ENCODE measurements at places on chromosomes 3 and 15. TPM values are rescaled to one million over a fixed set of nuclear protein-coding genes. Genes with fewer than 3 reads are reported as not detected.

Gene GUCA1C
- 8.3 TPM for total RNA-seq

Gene NUP210
- 1.7 TPM for total RNA-seq

Gene GASK1A
- total RNA-seq, result 0.28 TPM

Gene SLC12A8
- total RNA-seq, result 0.80 TPM

Gene SKOR1
- 0.07 TPM for total RNA-seq

Gene GOLGA8J
- not detected for total RNA-seq

DNA sequence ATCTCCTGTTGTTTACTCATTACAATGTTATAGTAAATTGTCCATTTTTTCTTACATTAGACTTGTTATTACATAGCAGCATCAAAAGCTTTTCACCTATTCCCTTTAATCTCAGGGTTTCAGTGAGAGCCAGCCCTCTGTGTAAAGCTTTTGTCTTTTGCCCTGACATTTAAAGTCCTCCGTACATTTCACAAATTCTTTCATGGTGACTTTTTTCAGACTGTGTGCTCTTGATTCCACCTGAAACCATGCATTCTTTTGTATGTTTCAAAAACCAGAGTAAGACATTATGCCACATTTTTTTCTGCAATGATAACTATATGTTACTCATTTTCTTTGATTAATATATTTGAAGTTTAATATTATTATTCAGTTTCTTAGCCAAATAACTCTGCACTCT is 781.4 kb upstream of the ROBO1 start:
- DNase-seq, result no peak

DNA sequence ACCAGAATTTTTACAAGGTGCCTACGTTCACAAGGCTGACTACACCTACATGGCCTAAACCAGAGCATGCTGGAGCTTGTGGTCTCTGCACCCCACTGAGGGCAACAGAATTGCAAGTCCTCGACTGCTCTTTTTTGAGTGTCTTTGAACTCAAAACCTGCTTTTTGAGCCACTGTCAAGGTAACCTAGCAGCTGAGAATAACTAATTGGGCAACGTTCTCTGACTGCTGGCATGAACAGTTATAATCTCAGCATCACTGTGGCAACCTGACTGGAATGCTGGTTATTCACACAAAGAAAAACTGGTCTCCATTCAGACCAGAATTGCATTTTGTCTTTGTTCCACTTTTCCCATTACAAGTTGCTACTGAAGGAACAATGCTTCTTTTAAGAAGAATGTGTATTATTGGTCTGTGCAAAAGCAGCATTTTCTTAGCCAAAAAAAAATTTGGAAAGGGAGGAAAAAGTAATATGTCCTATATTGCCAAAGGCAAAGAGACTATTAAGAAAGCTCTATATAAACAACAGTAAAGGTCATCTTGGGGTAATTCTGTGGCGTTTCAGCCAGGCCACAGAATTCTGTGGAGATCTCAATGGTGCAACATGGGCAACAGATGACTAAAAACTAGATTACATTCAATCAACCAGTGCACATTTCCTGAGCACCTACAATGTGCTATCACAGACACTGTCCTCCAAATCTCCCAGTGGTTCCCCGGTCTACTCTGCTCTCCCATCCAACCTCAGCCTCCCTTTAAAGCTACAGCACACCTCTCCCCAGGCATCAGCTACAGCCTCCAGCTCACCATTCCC is 76.8 kb downstream of the TNIK start:
- DNase-seq, result no peak

DNA sequence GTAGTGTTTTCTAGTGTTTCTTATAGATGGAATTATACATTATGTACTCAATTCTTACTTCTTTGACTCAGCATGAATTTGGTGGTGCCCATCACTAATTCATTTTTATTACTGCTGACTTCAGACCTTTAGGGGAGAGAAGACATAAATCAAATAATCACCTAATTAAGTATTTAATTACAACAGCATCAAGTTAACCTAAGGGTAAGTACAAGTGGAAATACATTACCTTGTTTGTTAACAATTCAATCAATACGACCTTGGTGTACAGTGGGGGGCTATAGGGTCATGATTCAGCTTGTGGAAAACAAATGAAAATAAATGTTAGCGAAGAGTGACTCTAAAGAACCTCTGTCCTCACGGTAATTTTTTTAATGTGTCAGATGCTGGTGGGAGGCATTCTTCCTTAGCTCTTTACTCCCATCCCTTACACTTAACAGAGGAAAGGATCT is 538 bp upstream of the CAPN7 start:
- DNase-seq, result no peak

GRCh38 chr3:182108371-182108770 is 396.6 kb downstream of the SOX2 start:
- no peak for DNase-seq

GRCh38 chr3:182848906-182849305 is 55.6 kb downstream of the ATP11B start:
- DNase-seq, result no peak

- peak; percentile 16 for DNase-seq
These were observed 18.8 kb upstream of the SATB1 start for GRCh38 chr3:18443665-18444594.

GRCh38 chr3:23072693-23073092 is 130.4 kb upstream of the UBE2E2 start:
- DNase-seq, result no peak

DNA sequence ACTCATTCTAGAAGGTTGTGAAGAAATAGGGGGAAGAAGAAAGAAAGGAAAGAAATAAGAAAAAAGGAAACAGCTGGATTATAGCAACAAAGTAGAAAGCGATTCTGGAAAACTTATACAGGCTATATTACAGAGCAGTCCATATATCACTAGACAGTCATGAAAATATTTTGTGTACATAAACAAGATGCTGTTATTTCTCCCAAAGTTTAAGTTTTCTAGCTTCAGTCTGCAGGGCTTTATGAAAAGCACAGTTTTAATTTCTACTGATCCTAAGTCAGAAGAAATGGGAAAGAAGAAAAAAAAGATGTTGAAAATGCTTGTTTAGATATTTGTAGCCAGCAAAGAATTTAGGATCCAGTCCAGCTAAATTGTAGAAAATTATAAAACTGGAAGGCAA is 321.4 kb upstream of the NDN start:
- no peak for DNase-seq

DNA sequence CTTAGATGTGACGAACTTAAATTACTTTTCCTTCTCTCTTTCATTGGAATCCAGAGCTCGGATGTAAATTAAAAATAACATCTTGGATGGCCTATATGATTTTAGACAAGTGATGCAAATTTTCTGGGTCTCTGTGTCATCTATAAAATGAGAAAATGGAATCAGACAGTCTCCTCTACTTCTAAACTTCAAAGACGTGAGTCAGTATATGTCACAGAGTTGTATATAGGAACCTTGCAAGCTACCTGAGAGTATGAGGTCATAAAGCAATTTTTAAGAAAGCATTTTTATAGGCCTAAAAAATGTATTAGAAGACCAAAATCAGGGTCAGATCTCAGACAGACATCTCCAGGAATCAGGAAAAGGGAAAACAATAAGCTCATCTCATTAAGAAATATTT is 128.3 kb downstream of the TBL1XR1 start:
- DNase-seq, result no peak

- no peak for DNase-seq
These were observed 71.6 kb downstream of the ADCY5 start for GRCh38 chr3:123377243-123377740.

DNA sequence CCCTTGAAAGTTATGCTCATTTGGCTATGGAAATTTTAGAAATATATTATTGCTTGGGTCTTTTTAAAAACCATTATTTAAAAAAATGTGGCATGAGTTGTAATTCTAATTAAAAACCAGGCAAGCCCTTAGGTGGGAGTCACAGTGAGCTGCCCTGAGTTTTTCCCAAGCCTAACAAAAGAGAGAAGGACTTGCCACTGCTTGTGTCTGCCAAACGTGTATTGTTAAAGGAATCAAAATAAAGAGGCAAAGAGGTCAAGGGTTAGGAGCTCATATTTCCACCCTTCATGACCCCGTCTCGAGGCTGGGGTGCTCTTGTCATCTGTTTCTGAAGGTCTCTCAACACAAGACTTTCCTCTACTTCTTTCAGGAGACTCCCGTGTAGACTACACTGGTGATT is 321.1 kb downstream of the ZIC1 start:
- no peak for DNase-seq

GRCh38 chr3:16529264-16529663 is 15.8 kb upstream of the RFTN1 start:
- no peak for DNase-seq

GRCh38 chr3:179147514-179147872 is 664 bp upstream of the PIK3CA start:
- DNase-seq, result peak; percentile 21

GRCh38 chr3:109334572-109334971 is 2.8 kb downstream of the DPPA4 start:
- no peak for DNase-seq

GRCh38 chr3:112776836-112777235 is 69.8 kb downstream of the CD200R1L start:
- no peak for DNase-seq

DNA sequence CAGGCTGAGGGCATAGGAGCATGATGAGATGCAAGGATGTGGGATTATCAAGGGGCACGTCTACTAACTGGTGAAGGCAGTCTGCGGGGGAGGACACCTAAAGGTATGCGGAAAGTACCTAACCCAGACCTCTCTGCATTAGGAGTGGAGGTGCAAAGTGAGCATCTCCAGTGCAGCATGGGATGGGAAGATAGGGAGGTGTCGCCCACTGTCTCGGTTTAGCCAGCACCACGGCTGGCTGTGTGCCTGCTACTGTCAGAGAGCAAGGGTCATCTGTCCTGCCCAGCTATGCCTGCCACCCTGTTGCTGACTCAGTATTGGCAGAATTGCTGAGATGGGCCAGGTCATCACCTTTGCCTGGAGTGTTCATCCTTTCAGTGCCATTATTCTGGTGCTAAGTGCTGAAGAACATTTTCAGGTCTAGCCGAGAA is 40.1 kb downstream of the OXNAD1 start:
- no peak for DNase-seq

GRCh38 chr15:70033109-70033508 is 64.6 kb downstream of the TLE3 start:
- DNase-seq, result no peak

DNA sequence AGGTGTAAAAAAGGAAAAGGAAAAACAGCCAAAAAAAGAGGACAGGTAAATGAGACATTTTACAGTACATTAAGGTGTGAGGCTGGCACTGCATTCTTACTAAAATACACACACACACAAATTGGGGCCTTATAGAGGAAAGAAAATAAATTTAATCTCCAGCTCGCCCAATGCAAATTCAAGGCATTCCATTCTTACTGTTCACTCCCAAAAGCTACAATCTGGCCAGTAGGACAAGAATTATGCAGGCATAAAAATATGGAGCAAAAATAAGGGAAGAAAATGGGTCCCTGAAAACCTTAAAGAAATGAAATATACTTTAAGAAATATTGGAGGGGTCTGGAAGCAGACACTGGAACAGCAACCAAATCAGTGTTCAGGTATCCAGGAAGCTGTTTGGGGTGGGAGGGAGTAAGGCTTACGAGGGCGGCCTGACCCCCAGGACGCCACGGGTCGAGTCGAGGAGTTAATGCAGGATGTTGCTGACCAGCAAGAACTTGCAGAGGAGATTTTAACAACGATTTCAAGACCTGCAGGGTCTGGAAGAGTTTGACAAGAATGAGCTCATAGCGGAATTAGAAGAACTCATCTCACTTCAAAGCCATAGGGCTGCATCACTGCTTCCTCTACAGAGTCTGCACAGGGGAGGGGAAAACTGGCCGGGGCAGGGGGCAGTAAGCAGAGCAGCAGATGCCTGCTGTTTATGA is 245.5 kb downstream of the TBL1XR1 start:
- DNase-seq, result no peak

DNA sequence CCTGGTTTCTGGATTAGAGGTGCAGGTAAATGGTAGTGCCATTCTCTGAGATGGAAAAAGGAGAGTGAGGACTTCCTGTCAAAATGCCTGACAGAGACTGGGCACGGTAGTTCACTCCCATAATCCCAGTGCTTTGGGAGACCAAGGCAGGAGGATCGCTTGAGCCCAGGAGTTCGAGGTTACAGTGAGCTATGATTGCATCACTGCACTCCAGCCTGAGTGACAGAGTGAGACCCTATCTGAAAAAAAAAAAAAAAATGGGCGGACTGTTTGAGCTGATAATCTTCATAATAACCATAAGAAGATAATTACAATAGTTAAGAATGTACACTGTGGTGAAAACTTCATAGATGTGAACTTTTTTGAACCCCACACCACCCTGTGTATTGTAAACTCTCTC is 44.2 kb downstream of the HRH1 start:
- no peak for DNase-seq

- DNase-seq, result no peak
These were observed 119.6 kb downstream of the DMXL2 start for GRCh38 chr15:51503003-51503402.

GRCh38 chr3:176431038-176431418 is 766.3 kb downstream of the TBL1XR1 start:
- DNase-seq, result no peak

DNA sequence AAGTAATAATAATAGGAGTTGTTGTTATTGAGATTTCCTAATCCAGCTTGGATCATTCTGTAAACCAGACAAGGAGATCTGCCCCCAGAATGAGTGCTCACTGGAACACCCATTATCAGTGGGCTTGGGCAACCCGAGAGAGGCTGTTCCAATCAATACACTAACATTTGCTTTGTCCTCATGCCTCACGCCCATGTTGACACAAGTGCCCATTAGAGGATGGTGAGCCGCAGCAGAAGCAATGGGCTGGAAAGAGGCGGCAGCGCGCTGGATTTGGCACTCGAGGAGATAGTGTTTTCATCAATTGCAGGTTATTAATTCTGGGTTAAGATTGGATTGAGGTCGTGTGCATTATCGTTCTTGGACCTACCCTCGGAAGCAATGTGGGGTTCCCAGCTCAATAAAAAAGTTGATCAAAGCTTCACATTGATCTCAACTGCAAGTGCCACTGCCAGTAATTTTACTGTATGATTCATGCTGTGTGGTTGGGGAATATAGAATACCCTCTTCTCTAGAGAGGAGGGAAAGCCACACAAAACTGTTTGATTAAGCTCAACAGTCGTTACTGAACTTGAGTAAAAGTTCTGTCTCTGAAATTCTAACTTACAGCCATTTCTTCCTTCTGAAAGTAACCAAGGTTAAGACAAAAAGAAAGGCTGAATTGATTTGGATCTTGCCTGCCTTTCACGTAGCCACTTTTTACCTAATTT is 15.7 kb downstream of the LYZL4 start:
- no peak for DNase-seq

DNA sequence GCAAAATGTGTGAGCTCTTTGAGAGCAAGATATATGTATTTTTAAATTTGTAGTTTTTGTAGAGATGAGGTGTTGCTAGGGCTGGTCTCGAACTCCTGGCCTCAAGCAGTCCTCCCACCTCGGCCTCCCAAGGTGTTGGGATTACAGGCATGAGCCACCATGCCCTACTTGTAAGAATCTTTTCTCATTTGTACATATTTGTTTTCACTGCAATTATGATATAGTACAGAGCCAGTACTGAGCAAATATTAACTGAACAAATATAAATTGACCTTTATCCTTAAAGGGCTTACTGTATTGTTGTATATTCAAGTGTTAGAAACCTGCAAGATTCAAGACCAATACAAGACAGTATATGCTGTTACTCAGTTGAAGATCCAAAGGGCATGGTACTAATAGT is 53.4 kb downstream of the GTF2E1 start:
- no peak for DNase-seq
